ENCODE measurements at places on chromosomes 1 and 21.

GRCh38 chr1:18714404-18715175 is 83.9 kb downstream of the PAX7 start:
- DNase-seq = no peak

- DNase-seq = no peak
Measured at GRCh38 chr1:209391792-209392191, 191.7 kb upstream of the CAMK1G start.

DNA sequence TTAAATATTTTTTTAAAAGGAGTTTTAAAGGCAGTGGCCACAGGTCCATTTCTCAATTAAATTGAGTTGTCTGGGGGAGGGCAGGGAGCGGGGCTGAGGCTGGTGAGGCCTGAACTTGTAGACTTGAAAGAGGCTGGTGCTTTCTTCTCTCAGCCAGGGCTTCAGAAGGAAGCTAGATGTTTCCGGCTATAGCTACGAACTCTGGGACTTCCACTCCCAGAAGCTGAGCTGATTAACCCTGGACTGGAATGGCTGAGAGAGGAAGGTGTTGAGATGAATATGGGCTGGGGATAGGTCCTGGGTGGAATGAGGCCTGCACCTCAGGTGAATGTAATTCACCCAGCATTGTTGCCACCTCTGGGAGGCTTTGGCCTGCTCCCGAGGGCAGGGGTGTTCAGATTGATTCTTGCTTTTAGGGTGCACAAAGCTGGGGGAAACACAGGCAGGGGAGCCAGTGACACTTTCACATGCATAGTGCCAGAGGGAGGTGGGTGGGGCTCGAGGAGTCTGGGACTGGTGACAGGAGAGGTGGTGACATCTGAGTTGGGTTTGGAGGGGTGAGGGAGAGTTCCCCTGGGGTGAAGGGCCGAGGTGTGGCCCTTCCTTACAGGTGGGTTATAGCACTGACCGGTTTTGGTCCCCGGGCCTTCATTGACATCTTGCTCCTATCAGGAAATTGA is 18.2 kb downstream of the LDLRAP1 start:
- peak; percentile 8 for DNase-seq

DNA sequence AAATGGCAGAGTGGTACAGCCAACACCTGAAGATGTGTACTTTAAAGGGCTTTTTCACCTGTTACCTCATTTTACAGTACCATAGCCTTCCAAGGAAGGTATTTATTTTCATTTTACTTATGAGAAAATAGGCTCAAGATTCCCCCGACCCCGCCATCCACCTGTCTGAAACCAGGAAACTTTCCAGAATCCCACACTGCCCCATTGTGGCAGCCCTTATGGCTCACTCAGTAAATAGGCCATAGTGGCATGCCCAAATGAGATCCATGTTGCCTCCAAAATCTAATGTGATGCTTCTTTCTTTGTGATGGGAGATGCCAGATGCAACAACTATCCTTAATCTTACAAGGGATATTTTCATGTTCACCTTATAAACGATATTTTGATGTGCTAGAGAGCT is 97.8 kb downstream of the EBNA1BP2 start:
- DNase-seq = no peak

DNA sequence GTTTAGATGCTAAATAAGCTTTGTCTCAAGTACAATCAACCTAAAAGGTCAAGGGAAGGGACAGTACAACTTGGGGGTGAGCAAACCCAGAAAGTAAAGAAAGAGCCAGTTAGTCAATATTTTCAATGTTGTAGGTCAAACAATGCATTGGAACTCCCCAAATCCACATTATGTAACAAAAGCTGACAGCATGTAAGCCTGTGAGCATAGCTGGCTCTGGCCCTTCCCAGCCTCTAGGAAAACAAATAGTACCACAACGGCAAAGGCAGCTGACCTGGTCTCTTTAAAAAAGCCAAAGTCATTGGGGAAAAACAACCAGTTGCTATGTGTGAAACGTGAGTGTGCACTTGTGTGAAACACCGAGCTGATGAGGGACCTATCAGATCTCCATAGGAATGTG is 3.4 kb downstream of the CBR1 start:
- no peak for DNase-seq

DNA sequence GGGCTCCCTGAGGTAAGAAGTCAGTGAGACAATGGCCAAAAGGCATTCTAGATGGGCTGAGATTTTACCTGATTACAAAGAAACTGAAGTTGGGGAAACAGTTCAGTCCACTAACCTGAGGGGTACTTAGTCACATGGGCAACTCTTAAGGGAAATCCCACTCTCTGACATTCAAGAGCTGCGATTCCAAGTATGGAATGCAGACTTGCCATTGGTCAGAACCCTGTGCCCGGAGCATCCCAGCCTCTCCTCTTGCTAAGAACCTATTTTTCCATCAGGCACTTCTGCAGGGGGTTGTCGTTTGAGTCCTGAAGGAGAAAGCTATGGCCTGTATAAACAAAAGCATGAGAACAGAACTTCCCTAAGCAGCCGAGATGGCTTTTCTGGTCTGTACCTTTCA is 434.9 kb upstream of the DAB1 start:
- no peak for DNase-seq

GRCh38 chr1:29991025-29991424 is 732.4 kb downstream of the MATN1 start:
- DNase-seq = no peak

GRCh38 chr1:182791281-182792179 is 2.0 kb downstream of the NPL start:
- no peak for DNase-seq

- no peak for DNase-seq
Measured at GRCh38 chr1:19489996-19490395, 4.7 kb upstream of the CAPZB start.

All from Kasumi-1 (cell line).